ENCODE measurements at places on chromosomes 3 and 15. TPM values are rescaled to one million over a fixed set of nuclear protein-coding genes. Genes with fewer than 3 reads are reported as not detected.
A peak's percentile ranks its signal among the peaks of the same experiment; 100 is the strongest.

DNA sequence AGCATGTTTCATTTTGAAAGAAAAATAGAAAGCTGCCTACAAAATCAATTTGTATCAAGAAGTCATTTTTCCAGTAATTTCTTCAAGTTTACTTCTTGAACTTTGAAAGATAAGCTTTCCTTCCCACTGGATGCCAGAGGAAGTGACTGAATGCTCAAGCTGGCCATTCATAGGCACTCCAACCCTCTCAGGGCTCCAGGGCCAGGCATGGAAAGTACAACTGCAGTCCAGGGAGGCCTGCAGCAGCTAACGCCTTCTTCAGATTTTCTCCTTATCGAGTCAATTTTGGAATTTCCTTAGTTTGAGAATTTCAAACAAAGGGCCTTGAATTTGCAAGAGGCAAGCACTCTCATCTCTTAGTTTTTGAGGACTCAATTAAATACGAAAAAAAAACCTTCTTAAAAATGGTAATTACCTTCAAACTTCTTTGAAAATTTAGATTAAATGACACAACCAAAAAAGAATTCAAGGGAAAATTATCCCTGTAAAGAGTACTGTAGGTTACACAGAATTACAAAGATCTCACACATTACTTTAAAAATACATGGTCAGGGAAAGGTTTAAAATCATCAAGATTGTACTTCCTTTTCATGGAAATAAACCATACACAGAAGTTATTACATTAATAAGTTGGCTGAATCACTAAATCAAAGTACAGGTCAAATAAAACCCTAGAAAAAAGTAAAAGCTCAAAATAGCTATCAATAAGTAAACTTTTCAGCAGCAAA lies 2.5 kb downstream of the UBP1 start:
- no peak for DNase-seq

DNA sequence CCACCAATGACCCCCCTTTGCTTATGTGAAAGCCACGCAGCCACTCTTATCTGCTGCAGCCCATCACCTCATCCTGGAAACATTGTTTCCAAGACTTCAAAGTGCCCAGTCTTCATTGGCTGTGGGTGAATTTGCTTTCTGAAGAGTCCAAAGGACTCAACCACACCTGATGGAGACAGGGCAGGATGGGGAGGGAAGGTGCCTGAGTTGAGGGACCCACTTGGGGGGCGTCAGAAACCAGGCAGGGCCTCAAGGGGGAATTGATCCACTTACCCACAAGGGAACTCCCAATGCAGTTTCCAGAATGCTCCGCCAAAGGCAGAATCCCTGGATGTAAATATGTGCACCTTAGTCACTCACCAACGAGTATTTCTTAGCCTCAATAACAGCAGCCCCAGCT lies 147.9 kb upstream of the ATP2B2 start:
- DNase-seq = no peak

- no peak for DNase-seq
These were observed 136.8 kb upstream of the ANKRD28 start for GRCh38 chr3:15934389-15935195.

DNA sequence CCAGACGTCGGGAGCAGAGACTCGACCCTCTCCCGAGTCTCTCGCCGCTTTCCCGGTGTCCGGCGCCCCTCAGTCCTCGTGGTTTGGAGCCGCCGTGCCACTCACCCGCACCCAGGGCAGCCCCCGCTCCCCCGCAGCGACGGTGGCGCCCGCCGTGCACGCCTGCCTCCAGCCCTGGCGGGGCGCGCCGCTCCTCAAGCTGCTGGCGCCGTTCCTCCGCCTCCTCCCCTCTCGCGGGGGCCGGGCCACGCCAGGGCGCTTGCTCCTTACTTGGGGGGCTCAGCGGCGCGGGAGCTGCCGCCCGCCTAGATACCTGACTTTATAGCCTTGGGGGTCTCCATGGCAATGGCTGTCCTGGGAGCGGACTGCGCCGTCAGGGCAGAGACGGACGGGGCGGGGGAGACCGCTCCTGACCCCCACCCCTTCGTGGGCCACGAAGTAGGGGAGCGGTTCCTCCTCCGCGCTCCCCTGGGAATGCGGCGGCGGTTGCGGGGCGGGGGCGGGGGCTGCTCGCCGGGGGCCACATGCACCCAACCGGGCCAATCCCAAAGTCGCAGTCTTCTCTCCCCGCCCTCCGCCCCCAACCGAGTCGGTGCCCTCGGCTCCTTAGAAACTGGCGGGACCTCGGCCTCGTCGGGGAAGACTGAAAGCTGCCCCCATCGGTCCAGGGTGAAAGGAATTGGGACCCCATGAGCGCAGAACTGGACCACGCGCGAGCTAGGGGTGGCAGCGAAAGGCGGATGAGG lies at the start of gene ANKRD63:
ANKRD63 (minus strand) TSS at position 196 of the 746 bp plus-strand sequence. CDS start 478 bp downstream, outside the sequence.
- peak; percentile 22 for DNase-seq

GRCh38 chr3:51671734-51672475 lies 853 bp downstream of the TEX264 start:
- peak; percentile 53 for DNase-seq

DNA sequence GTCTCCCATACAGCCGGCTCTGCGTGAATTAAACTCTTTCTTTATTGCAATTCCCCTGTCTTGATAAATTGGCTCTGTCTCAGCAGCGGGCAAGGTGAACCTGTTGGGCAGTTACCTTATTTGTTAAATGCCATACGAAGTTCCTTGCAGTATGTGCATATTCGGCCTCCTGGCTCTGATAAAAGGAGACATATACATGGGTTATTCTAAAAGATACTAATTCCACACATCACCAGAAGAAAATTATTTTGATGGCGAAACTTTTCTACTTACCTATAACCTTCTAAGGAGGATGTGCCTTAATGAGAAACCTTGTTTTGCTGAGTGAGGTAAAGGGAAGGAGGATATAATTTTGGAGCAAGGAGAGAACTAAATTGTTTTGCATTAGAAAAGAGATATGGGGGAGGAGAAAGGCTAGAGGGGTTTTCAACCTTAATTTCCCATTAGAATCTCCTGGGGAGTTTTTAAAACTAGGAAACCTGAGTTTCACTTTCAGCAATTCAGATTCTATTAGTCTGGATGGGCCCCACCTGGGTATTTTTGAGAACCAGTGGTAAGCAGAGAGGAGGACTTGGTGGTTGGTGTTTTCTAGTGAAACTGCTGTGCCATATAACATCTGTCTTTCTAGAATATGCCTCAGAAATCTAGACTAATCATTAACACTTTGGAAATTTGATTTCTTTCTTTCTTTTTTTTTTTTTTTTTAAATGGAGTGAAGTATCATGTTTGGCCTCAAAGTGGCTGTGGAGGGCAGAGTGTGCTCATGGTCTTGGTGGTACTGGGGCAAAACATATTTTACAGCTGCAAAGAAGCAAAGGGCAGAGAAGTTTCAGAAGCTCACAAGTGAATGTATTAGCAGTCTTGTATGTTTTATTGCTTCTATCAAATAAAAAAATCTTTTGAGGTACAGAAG lies 23.0 kb downstream of the NANOGP8 start:
- DNase-seq = no peak

GRCh38 chr3:16189201-16189600 lies 14.7 kb downstream of the GALNT15 start:
- no peak for DNase-seq

DNA sequence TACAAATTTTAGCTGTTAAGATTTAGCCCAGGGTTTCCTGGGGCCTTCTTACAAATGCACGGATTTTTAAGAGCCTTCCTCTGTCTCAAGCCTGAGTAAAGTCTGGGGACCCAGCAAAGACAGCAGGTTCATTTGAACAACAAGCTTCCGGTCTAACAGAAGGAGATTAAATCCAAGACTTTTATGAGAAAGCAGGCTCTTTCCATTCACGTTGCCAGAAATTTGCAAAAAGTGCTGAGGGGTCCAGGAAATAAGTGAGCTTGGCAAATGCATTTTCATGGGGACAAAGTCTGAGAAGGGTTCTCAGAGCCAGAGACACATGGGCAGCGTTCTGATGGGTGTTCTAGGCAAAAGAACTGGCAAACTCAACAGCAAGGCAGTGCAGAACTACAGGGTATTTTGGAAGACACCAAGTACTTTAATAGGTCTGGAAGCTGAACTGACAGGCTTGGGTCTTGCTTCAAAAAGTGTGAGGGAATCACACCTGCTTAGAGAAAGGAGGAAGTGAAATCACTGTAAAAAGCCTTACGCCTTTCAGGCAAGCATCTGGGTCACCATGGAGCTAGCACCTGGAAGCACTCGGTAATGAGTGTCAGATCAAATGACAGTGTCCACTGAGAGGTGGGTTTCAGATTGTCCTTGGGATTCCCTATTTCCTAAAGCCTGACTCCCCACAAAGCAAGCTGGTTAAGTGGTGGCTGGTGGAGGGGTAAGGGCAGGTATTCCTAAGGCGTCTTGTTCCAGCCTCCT lies 115.8 kb upstream of the ARHGEF3 start:
- peak; percentile 43 for DNase-seq

- DNase-seq = no peak
These were observed 4.3 kb downstream of the GOLIM4 start for GRCh38 chr3:168091302-168091858.

- no peak for DNase-seq
These were observed 438.5 kb upstream of the RGMA start for GRCh38 chr15:93527374-93528050.

GRCh38 chr3:18758047-18758704 lies 333.0 kb upstream of the SATB1 start:
- peak; percentile 38 for DNase-seq

DNA sequence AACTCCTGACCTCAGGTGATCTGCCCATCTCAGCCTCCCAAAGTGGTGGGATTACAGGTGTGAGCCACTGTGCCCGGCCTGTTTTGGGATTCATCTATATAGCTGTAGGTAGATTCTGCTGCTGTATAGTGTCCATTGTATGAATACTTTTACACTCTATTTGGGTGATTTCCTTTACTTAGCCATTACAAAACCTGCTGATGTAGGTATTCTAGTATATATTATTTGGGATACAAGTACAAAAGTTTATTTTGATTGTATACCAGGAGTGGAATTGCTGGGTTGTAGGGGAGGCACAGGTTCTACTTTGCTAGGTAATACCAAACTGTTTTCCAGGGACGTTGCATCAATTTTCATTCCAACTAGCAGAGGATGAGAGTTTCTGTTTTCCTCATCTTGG lies 9.5 kb upstream of the OXSR1 start:
- DNase-seq = no peak

DNA sequence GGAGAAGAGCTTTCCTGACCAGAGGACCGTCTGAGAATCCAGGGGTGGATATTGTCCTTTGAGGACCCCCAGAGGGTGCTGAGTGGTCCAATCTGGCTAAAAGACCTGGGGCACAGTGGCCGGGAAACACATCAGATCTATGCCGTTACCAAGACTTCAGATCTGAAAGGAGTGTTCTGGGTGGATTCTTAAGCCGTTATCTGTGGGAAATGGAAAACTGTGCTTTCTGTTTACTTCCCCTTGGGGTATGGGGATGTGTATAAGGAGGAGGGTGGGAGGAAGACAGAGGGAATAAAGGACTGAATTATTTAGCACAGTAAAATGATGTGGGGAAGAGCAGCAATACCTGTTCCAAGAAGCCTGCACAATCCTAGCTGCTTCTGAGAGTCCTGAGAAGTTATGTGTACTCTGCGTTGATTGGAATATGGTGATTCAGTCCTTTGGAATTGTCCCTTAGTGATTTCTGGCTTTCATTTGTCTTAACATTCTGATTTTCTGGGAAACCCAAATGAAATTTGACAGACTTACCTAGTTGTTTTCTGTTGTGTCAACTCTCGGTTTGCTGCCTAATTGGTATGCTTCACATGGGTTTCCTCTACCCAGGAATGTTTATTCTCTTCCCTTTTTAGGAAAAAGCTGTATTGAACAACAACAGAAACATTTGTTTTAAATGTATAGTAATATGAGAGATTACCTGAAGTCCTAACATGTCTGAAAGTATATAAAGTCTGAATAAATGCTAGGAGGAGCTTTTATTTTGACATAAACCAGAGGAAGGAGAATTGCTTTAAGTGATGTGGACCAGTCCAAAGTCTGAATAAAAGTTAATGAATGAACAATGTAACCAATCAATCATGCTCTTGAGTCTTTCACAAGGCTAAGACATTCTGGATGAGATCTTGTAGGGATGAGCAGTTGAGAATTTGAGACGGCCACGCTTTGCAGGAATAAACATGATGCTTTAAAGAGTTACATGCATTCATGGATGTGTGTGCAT lies 427.1 kb upstream of the C2CD4B start:
- DNase-seq = no peak

DNA sequence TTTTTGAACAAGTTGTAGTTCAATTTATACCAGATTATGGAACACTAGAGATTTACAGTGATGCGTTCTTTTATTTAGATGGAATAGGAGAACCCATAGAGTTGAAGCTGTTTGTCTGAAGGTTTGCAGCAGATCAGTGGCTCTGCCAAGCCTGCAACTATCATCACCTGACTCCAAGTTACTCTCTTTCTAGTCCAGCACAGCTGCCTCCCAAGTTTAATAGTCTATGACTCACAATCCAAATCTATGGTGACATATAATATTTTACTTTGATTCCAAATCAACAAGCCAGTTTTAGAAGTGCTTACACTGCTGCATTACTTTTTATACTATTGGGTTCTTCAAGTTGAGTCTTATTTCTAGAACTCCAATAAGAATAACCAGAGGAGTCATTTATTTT lies 400.4 kb downstream of the LPP start:
- no peak for DNase-seq

DNA sequence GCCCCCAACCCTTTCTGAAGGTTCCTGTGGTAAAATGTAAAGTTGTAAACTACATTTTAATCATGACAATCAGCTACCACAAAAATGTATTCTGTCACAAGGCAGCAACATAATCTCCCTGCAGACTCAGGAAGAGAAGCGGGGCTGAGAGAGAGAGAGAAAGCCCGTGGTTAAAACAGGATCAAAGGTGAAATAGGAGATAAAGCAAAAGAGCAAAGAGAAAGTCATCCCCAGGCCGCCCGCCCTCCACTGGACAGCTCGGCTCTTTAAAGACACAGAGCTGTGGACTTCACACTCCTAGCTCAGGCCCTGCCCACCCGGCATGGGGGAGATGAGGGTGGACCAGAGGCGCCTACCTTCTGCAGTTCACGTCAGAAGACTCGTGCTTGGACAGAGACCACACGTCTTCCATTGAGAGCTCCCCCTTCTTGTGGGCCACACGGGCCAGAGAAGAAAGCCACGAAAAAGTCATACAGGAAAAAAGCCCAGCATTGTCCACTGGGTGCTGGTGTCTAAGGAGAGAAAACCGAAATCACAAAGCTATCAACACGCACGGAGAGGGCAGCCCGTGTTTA lies 29.4 kb downstream of the ABCC5 start:
- no peak for DNase-seq

Gene BDH1
- total RNA-seq = 70.7 TPM

Gene CD200R1
- total RNA-seq = 1.1 TPM

Gene C3orf20
- total RNA-seq = 0.12 TPM

Gene MYRIP
- total RNA-seq = not detected

Gene SLCO2A1
- not detected for total RNA-seq

Gene SPATA12
- not detected for total RNA-seq

Gene TIPIN
- 33.8 TPM for total RNA-seq

Gene NOX5
- total RNA-seq = not detected

All from activated naive CD4-positive, alpha-beta T cell treated with anti-CD3 and anti-CD28 coated beads for 36 hours (primary cell).